ENCODE measurements at places on chromosomes 1 and 21.

- no peak for DNase-seq
These were observed 44.7 kb upstream of the ZBTB40 start for GRCh38 chr1:22406722-22407495.

DNA sequence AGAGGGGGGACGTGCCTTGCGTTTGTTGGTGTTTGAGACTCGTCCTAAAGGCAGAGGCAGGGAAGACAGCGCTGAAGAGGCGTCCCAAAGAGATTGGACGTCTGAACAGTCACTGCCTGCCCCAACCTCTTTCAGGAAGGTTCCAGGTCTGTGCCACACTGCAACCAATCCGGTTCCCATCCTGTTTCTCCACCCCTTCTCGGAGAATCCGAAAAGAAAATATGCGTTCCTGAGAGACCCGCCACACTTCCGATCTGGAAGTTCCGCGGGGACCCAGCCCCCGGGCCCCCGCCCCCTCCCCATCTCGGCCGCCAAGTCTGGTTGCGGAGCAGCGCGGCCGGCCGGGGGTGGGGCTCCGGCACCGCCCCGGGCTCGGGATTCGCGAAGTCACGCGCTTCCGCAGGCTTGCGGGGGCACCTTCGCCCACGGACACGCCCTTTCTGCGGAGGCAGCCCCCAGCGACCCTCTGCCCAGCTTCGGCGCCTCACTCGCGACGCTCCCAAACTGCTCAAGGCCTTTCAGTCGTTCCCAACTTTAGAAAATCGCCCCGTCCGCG, 124.5 kb upstream of the DPYD start:
- DNase-seq: no peak

DNA sequence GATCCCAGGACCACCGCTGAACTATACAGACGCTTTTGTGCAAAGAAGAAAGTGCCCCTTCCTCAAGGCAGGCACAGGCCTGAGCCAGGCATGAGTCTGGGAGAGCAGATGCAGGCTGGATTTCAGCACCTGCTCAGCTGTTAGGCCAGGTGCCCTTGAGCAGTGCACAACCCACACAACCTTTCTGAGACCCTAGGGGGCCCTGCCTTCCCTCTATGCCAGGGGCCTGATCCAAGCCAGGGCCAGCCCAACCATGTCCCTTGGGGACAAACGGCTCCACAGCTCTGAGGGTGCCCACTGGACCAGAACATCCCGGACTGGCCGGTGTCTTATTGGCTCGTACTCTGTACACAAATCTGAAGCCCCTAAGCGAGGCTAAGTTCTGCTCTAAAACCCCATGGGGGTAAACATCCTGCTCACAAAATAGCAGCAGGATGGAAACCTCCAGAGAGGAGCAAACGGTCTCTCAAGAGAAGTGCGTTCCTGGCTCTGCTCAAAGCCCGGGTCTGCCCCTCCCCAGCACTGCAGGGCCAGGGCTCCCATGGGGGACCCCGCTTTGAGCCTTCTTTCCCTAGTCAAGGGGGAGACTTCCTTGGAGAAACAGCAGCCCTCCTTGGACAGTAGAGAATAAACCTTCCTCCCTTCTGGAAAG, 275.1 kb downstream of the NPHP4 start:
- no peak for DNase-seq

DNA sequence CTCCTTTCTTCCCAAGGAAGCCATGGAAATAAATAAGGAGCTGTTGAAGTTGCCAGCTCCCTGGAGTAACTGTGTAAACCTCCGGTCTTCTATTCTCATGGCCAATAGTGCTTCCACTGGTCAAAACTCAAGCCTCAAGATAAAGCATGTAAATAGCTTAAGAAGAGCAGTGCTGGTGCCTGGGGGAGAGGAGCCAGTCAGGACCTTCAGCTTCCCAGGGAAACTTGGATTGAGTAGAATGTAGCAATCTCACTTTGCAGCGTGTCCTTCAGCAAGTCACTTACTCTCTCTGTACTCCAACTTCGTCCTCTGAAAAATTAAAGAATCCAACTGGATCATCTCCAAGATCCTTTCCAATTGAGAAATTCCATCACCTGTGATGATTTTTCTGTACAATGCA, 44.7 kb downstream of the NAV1 start:
- no peak for DNase-seq

- DNase-seq: no peak
These were observed 131.6 kb upstream of the MROH9 start for GRCh38 chr1:170803711-170804110.

GRCh38 chr1:160768295-160768657, 27.7 kb upstream of the LY9 start:
- no peak for DNase-seq

GRCh38 chr21:38830671-38831525, 25.2 kb downstream of the ETS2 start:
- no peak for DNase-seq

- DNase-seq: no peak
These were observed 5.8 kb downstream of the TRIM11 start for GRCh38 chr1:228400692-228401454.

GRCh38 chr1:245678860-245679411, 524.2 kb downstream of the KIF26B start:
- DNase-seq: no peak

- no peak for DNase-seq
These were observed 85.7 kb downstream of the GRIK3 start for GRCh38 chr1:36948606-36949005.

DNA sequence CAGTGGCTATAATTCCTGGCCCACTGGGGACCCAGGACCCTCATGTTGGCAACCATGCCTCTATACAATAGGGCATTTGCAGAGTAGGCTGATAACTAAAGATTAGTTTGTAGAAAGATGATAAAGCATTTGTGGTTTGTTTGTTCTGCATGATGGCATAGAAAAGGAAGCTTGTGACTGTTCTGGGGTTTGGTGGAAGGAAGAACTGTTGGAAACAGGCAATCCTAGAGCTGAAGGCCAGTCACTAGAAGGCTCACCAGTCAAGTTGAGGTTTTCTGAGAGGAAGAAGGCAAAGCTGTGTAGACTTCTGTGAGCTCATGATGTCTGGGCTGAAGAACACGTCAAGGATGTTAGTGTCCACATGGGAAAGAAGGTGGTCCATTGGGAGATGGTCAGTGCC, 140.3 kb upstream of the VANGL1 start:
- DNase-seq: no peak

DNA sequence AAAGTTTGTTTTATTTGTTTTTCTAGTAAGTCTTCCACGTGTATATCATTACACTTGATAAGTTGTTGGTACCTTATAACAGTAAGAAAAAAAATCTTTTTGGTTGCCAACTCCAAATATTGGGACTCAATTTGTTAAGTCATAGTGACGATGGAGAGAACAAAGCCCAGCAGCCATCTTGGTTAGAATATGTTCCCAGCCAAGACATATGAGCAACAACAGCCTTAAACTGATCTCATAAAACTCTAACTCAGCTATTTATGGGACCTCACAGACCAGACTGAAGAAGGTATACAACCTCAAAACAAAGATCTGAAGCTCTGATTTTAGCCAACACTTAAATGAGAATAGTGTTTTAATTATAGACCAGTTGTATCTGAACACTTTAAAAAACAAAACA, 281.3 kb downstream of the VAV3 start:
- no peak for DNase-seq

DNA sequence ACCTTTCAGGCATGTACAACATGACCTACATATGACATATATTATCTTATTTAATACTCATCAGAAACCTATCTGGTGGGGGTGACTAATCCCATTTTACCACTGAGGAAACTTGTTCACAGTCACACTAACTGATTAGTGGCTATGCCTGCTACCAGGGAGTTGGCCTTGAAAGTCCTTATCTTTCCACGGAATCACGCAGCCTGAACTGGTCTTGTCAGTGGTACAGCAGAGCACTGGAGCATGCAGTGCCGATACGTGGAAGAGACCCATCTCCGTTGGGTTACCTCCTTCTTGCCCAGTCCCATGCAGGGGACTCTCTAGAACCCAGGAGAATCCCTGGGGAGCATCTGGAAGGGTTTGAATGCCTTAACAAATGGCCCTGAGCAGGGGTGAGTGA, 8.2 kb downstream of the HSD3B1 start:
- DNase-seq: no peak

Data from SIG-M5 (cell line).